ENCODE measurements at places on chromosomes 1 and 21. TPM values are rescaled to one million over a fixed set of nuclear protein-coding genes. Genes with fewer than 3 reads are reported as not detected.

The STRIP1 gene
- total RNA-seq, result 17.7 TPM

The PTGER3 gene
- total RNA-seq, result 2.4 TPM

The MYCL gene
- not detected for total RNA-seq

The CFAP126 gene
- total RNA-seq, result not detected

The HRNR gene
- total RNA-seq, result not detected

The DNAH14 gene
- total RNA-seq, result not detected

The OLIG2 gene
- total RNA-seq, result 1.7 TPM

The S100A2 gene
- 17.8 TPM for total RNA-seq

The CHD1L gene
- total RNA-seq, result 34.0 TPM

- no peak for DNase-seq
Measured at GRCh38 chr21:31289702-31290101, 54.4 kb downstream of the TIAM1 start.

DNA sequence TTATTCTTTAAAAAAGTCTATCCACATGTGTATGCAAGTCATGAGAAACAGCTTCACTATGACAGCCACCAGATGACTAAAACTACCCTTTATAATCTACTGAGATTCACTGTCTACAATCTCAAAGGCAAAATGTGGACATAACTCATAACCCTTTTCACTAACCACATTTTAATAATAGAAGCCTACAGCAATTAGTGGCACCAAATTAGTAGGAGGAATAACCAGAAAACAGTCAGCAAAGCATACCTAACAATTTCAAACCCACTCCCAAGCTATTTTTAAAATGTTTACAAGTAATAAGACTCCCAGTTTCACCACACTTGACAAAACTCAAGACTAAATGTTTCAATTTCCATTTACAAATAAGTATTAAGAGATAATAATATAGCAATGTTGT, 442.9 kb downstream of the PTPRC start:
- no peak for DNase-seq

DNA sequence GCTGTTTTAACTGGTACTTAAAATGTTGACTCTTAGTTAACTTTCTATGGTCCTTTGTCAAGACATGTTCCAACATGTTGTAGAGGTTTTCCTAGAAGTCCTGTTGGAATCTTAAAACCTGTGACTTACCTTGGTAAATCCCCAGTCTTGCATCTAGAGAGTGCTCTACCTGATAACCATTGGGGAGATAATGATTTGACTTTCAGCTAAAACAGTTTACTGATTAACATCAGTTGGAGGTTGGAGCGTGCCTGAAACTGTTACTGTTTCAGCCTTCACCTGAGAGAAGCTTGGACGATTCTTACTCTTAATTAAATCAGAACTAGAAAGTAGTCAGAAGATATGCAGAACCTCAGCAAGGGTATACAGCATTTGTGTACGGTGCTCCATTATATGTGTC, 8.8 kb downstream of the MDM4 start:
- no peak for DNase-seq

DNA sequence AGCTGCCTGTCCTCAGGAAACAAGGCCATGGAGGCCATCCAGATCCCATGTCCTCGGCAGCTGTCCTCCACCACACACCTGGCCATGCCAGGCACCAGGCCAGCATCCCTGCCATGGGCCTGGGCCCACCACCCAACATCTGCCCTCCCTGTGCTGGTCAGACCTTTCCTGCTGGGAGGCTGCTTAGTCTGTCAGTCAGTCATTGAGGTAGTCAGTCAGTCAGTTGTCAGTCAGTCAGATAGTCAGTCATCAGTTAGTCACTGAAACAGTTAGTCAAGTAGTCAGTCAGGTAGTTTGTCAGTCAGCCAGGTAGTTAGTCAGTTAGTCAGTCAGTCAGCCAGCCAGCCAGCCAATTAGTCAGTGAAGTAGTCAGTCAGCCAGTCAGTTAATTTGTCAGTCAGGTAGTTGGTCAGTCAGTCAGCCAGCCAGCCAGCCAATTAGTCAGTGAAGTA, 17.2 kb downstream of the KRTAP10-1 start:
- DNase-seq, result no peak

- no peak for DNase-seq
Measured at GRCh38 chr1:206050655-206051235, 2.2 kb upstream of the RHEX start.

DNA sequence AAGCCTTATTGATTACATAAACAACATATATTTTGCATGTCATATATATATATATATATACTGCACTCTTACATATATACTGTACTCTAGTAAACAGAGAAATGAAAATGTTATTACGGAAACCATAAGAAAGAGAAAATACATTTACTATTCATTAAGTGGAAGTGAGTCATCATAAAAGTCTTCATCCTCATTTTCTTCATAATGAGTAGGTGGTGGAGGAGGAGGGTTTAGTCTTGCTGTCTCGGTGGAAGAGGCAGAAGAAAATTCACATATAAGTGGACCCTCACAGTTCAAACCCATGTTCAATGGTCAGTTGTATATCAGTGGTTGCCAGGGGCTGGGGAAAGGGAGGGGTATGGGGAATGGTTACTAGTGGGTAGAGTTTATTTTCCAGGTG, 8.0 kb upstream of the IFNLR1 start:
- no peak for DNase-seq

DNA sequence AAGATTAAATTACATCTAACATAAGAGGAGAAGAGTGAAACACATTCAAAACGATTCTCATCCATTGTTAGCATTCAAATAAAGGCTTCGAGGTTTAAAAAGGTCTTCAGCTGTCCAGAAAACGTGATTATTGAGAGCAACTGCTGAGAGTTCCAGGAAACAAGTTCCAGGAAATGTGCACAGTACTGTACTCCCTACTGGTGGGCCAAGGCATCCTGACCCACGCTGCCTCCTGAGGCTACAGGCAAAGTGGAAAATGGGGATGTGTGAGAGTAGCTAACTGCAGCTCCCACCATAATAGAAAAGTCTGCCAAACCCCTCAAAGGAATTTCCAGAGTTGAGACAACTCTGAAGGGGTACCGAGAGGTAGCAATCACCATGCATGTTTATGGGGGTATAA, 2.0 kb downstream of the VAV3 start:
- DNase-seq, result no peak

DNA sequence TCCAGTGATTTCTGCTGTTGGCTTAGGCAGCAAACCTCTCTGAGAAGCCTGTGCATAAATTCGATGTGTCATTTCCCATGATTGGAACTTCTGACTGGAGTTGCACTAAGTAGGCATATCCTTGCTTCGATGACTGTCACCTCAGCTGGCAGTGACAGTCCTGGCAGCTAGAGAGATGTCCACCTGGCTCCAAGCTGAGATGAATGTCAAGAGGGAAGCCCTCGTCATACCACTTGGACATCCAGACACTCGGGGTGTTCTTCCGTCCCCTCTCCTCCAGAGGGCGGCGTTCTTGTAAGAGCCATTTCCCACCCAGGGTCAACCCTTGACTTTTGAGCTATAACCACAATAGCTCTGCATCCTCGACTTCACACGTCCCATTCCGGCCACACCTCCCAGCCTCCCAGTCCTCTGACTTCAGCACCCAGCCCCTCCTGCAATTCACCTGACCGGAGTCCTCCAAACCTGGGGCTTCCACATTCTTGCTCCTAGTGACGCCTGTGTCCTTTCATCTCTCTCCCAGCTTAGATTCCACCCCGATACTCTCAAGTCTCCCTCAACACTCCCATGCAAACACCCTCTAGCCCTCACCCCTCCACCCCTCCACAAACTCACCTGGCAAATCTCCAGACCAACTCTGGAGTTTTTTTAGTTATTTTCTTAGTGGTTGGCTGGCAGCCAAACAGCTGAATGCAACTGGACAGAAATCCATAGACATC, 17.3 kb downstream of the CA6 start:
- DNase-seq, result peak; percentile 55

DNA sequence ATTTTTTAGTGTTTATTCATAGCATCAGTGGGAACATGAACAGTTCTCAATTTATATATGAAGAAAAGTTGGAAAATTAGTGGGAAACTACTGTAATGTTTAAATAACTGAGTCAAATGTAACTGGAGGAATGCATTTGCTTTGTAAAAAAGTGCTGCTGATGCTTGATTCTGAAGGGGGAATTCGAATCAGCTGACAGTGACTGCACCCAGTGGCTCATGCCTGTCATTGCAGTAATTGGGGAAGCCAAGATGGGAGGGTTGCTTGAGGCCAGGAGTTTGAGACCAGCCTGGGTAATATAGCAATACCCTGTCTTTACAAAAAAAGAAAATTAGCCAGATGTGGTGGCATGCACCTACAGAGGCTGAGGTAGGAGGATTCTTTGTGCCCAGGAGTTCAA, 398.4 kb downstream of the ZP4 start:
- DNase-seq, result peak; percentile 10

DNA sequence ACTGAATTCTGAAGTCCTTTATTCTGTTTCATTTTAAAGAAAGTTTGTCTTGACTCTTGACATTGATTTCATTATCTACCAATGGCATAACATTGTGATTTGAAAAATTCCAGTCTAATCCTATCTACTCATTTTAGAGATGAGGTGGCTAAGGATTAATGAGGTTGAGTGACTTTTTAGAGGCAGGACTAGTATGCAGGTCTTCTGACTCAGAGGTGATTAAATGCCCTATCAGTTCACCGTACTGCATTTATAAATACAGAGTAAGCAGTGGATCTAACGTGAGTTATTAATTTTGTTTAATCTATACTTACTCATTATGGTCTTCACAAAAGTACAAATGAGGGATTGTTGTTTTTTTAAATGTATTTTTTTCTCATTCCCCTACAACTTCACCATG, 277.6 kb downstream of the PTBP2 start:
- DNase-seq, result no peak

DNA sequence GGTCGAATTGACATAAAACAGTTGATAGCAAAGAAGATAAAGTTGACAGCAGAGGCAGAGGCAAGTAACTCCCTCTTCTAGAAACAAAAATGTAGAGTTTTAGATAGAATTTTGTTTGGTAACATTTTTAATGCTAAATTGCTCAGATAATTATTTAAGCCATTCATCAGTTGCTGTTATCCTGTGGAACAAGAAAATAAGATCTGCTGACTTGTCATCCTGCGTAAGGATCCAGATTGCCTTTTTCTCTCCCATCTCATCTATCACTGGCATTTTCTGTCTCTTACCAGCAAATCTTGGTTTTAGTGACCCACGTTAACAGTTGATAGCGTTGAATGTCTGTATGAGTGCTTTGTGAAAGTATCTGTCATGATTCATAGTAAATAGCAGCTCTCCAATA, 29.8 kb downstream of the SOAT1 start:
- no peak for DNase-seq

- no peak for DNase-seq
Measured at GRCh38 chr21:43196826-43197225, 28.0 kb downstream of the CRYAA start.

DNA sequence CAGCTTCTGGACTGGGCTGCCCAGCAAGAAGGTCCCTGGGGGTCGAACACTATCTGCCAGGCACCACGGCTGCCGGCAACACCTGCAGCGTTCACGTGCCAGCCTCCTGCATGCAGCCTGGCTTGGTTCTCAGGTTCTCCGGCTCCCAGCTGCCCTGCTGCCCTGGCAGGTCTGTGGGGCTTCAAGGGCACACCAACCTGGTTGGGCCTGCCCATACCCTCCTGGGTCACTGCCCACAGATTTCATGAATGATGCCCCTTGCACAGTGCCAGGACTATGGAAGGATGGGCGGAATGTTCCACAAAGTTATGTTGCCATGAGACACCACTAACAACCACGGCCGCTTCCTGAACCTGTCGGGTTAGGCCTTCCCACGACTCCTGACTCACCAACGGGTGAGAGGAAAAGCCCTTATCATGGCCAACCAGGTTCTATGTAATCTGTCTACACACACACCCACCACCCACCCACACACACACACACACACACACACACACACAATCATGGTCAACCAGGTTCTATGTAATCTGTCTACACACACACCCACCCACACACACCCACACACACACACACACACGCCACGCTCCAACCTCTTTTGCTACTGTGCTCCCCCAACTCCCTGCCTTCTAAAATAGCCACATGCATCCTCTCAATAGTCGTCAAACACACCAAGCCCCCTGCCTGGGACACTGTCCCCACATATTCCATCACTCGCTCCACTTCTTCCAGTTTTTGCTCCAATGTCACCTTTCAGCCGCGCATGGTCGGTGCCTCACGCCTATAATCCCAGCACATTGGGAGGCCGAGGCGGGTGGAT, 32.2 kb downstream of the HSPG2 start:
- DNase-seq, result peak; percentile 46
